ENCODE measurements at places on chromosomes 1 and 21. TPM values are rescaled to one million over a fixed set of nuclear protein-coding genes. Genes with fewer than 3 reads are reported as not detected.
A peak's percentile ranks its signal among the peaks of the same experiment; 100 is the strongest.

DNA sequence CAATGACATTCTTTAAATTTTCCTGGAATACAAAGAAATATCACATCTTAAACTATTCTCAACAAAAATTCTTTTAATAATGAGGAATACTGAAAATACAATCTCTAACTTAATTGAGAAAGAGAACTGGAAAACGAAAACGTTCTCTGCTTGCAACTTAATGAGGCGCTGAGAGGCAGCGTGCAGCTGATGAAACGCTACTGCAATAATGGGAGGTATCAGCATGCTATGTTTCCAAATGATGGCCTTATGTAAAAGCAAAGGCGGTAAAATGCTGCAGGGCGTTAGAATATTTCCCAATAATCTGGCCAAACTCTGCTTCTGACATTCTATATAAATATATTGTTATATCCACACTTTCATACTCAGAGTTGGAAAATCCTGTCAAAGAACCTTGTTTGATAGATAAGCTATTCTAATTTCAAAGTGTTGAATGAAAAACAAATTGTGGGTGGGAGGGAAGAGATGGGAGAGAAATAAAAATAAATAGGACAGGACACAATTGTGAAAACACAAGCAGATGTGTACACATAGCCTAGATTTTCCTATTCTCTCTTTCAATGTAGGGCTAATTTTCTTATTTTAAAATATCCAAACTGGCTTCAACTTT, 70.9 kb downstream of the APP start:
- DNase-seq = no peak

- no peak for DNase-seq
These were observed 244.2 kb upstream of the HOOK1 start for GRCh38 chr1:59570524-59570923.

LPAR3 gene
- 2.0 TPM for total RNA-seq

DNA sequence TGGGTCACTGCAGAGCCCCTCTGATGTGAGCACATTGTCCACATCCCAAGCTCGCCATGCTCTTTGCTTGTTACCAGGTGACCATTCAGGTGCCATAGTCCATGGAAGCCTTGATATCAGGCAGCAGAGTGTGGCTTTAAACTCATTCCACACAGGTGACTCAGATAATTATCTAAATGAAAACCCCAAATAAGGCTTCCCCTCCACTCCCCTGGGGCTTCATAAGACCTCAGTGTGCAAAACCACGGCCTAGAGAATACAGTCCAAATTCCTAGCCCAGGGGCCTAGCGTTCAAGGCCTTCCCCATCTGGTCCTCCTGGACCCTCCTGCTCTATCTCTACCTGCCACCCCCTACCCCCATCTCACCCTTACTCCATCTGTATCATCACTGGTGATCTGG, 97.1 kb downstream of the ARHGEF10L start:
- no peak for DNase-seq

LIN28A gene
- total RNA-seq = not detected

DNA sequence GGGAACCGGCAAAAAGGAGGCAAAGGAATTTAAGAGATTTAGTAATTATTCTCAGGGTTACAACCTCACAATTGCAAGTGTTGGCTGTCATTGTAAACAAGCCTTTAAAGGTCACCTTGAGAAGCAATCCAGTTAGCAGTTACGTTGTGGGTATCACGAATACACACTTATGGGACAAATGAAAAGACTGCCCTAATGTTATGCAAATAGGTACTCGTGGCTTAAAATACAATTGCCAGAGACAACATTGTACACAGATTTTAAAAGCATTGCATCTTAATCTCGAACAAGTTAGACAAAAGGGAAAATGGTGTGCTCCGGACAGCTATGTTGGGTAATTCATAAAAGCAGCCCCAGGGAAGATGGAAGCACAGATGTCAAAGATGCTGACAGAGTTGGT, 120.5 kb upstream of the ZC3H12A start:
- no peak for DNase-seq

- no peak for DNase-seq
These were observed 130.6 kb downstream of the PLPP3 start for GRCh38 chr1:56448529-56449300.

DNA sequence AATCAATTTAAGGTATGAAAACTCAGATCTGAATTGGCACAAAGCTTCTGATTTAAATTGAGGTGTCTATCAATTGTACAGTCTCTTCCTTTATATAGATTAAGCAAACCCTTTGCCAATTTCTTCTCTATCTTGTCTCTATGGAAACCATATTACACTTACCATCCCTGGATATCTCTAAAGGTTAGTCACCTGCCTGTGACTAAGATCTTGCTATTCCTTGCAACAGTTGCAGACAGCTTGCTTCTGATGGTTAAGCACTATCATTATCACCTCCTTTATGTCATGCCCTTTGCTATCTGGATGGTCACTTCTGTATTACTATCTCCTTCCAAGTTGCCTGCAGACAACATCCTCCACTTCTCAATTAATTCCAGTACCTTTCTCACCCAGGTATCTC, 998.6 kb upstream of the B3GALT2 start:
- no peak for DNase-seq

GUCA2B gene
- total RNA-seq = not detected

- DNase-seq = no peak
These were observed 41.8 kb downstream of the MACO1 start for GRCh38 chr1:25472471-25472870.

DNA sequence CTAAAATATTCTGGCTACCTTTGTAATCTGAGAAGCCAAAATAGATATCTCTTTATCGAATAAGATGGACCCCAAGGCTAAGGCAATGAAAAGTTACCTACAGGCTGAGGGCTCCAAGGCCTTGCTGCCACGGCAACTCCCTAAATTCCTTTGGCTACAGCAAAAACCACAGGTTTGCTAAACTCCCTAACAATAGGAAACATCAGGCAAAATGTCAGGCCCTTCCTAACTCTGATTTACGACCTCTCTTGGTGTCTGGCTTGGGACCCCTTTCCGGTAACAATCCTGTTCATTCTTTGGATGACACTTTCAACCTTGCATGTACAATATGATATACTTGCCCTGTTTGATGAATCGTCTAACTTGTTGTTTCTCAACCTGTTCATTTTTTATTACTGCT, 11.3 kb upstream of the OR2T8 start:
- DNase-seq = no peak

GRCh38 chr1:54995013-54995760, 3.5 kb upstream of the BSND start:
- DNase-seq = no peak

- no peak for DNase-seq
These were observed 22.6 kb downstream of the PHACTR4 start for GRCh38 chr1:28392027-28392652.

DNA sequence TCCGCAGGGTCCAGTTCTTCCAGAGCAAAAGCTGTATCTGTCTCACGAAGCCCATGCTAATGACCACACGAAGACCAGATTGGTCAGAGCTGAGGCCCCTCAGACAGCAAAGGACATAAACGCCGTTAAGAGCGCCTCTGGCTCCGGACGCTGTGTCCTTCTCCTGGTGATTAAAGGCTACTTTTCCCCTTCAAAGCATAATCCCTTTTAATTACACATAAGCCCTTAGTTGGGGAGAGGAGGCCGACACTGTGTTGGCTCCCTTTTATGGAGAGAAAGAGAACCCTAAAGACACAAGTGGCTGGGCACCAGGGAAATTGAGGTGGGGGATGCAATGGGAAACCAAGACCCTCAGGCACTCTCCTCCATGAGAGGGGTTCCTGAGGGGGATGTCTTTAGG, at the start of gene ABCA4:
Gene ABCA4 (minus strand): TSS at position 158 of the 400 bp plus-strand sequence. CDS start 103 bp downstream, at position 55.
- peak; percentile 31 for DNase-seq

DNA sequence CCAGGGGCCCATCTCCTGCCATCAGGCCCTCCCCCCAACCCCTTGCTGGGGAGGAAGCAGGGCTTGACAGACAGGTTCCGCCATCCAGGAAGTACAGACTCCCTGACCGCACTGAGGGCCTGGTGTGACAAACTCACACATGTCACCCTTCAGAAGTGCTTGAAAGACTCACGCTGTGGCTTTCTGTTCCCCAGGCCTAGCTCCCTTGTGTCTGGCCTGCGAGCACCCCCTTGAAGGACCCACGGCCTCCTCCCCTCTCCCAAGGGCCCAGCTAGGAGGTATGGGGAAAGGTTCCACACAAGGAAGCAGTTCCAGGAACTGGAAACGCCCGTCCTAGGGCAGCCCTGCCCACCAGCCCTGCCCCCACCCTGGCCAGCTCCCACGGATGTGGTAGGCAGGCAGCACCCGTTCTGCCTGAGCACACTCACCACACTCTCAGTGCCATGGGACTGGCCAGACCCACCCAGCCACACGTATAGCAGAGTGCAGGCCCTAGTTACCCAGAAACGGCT, 26.7 kb downstream of the SLC2A1 start:
- peak; percentile 86 for DNase-seq

DNA sequence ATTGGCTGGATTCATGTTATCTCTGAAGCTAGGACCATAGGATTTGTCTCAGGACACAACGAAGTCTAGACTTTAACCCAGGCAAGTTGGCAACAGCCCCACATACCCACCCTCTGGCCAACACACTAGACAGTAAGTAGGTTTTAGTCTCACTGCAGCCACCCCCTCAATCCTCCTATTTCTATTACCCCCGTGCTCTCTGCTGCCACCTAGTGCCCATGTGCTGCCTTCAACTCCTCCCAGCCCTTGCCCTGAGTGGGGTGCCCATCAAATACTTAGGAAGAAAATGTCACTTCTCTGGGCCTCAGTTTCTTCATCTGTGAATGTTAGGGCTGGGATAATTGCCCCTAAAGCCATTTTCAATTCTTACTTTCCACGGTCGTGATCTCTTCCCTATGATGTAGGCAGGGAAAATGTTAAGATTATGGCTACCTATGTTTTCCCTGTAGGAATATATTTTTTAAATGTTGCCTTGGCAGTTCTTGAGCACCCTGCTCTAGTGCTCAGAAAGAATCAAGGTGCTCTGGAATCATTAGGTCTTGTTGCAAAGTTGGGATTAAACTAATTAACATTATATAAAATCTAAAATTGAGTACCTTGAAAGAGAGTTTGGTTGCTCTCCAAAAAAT, 213.0 kb downstream of the LMX1A start:
- DNase-seq = no peak

NOS1AP gene
- total RNA-seq = 2.0 TPM

PIAS3 gene
- 19.7 TPM for total RNA-seq

- DNase-seq = peak; percentile 57
These were observed 250.9 kb downstream of the MATN1 start for GRCh38 chr1:30472526-30472925.

RHBDL2 gene
- total RNA-seq = not detected

DIRAS3 gene
- total RNA-seq = 37.8 TPM

DNA sequence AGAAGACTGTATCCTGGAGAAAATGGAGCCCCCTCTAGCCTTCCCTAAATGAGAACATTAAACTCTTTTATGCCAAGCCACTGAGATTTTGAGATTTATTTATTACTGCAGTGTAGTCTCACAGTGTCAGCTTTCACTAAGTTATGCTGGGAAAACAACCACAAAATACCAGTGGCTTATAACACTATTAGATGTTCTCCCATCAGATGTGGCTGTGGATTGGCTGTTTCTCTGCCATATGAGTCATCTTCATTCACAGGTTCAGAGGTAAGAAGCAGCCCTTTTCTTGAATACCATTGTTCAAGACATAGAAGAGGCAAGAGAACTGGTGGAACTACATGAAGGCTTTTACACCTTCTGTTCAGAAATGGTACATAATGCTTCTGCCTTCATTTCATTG, 32.1 kb upstream of the ST6GALNAC5 start:
- no peak for DNase-seq

Measured in cardiac septum (tissue), 1 donor.